Skin of body (tissue), 3 donors: ENCODE measurements at places on chromosomes 16 and 17. TPM values are rescaled to one million over a fixed set of nuclear protein-coding genes. Genes with fewer than 3 reads are reported as not detected.

GRCh38 chr17:63082952-63083351, 116.9 kb downstream of the TANC2 start:
- DNase-seq, result no peak

GRCh38 chr16:12531937-12532336, 271.8 kb downstream of the CPPED1 start:
- DNase-seq, result no peak

- no peak for DNase-seq
Observed at GRCh38 chr16:49027420-49027819, 254.2 kb downstream of the CBLN1 start.

GRCh38 chr16:85391769-85392583, 221.1 kb upstream of the GSE1 start:
- DNase-seq, result no peak

- DNase-seq, result peak; percentile 29
Observed at GRCh38 chr16:69444873-69445517, 20.6 kb downstream of the CYB5B start.

The KCNH6 gene
- total RNA-seq, result not detected

The OTOA gene
- total RNA-seq, result 0.10 TPM

GRCh38 chr16:81275795-81276194, 37.3 kb downstream of the BCO1 start:
- DNase-seq, result no peak

The KRTAP4-5 gene
- 1.3 TPM for total RNA-seq

The GIT1 gene
- total RNA-seq, result 13.3 TPM

DNA sequence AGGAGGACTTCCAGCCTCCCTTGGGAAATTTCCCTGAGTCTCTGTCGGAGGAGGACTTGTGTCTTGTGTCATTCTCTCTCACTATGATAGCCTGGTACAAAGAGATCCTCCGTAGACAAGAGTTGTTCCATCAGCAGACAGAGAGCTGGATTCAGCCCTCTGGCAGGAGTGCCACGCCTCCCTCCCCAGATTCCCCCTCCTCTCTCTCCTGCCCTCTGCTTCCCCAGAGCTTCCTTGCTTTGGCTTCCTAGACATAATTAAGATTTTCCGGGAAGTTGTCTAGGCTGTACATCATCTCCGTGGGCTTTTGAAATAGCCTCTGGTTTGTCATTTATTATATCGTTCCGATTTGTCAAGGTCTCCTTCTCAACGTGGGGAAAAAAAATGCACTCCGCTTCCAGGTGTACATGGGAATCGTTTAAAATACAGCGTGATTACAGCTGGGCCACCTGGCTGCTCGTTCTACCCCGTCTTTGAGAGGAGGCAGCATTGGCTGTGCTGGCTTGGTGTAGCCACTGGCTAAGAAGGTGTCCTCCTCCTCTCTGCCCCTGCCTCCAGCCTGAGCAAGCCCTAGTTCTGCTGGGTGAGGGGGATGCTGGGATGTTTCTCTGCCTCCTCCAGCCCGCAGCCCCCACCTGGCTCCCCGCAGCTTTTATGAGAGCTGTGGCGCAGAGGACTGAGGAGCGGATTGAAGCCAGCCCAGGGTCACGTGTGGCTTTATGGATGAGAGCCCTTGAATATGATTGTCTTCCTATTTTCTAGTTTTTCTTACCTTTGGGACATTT, 282.5 kb downstream of the SNX29 start:
- DNase-seq, result no peak

The CYTH1 gene
- total RNA-seq, result 32.6 TPM

DNA sequence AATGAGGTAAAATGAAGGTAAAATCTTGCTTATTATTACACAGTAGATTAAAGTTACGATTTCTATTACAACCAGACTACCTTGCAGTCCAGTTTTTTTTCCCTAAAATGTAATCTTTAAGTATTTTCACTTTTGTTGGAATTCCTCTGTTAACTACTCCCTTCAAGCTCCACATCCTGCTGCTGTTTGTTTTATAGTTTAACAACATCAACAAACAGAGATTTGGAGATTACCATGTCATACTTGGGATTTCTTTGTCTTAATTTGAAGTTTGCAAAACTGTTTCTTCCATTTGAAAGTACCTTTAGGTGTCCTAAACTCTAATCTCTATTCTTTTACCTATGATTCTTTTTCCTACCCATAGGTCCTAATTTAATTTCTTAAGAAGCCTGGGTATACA, 83.3 kb downstream of the ABHD15 start:
- no peak for DNase-seq

DNA sequence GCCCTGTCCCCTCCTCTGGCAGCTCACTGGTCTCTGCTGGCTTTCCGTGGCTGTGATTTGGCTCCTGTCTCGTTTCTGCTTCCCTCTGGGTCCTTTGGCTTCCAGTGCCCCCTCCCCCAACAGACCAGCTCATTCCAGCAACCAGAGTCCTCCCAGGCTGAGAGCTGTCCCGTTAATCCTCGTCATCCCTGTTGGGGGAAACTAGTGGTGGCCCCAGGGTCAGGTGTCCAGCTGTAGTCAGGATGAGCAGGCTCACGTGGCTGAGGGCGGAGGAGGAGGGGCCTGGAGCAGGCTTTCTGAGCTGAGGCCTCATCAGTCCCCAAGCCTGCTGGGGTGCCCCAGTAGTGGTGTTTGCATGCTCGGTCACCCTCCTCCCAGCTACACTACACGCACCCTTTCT, 10.7 kb upstream of the CBX4 start:
- no peak for DNase-seq

GRCh38 chr16:621526-622105, 9.2 kb upstream of the WFIKKN1 start:
- no peak for DNase-seq

The CHST6 gene
- 0.69 TPM for total RNA-seq

The RNF227 gene
- 9.3 TPM for total RNA-seq

The FCSK gene
- total RNA-seq, result 8.7 TPM

The SEC14L5 gene
- 0.49 TPM for total RNA-seq

The TNP2 gene
- not detected for total RNA-seq

GRCh38 chr17:38701504-38702165, 3.4 kb upstream of the MLLT6 start:
- no peak for DNase-seq

The TLCD2 gene
- total RNA-seq, result 4.6 TPM

GRCh38 chr17:6494239-6494941, 50.1 kb downstream of the PIMREG start:
- no peak for DNase-seq

The CCDC200 gene
- total RNA-seq, result not detected

DNA sequence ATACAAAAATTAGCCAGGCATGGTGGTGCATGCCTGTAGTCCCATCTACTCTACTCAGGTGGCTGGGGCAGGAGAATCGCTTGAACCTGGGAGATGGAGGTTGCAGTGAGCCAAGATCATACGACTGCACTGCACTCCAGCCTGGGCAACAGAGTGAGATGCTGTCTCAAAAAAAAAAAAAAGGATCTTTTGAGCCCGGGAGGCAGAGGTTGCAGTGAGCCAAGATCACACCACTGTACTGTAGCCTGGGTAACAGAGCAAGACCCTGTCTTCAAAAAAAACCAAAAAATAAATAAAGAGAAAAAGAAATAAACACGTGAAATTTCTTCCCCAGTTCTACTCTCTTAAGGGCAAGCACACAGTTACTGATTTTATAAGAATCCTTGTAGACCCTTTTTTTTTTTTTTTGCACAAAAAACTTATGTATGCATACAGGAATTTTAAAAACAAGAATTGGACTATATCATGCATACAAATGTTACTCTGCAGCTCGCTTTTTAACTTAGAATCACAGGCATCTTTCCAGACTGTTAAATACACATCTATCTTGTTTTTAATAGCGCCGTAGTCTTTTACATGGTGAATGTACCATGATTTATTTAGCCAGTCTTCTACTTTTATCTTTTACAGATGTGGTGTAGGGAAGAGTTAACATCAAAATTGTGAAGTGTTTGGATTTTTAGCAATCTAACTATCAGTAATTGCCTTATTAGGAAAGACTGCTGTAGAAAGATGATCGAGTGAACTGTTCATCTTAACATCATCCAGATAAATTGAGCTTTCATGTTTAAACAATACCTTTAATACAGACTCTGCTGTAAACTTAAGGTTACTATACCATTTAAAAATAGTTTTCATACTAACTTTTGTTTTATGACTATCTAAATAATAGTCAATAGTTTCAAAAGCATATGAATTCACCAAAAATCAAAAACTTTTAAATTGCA, 14.6 kb downstream of the CDH3 start:
- no peak for DNase-seq

DNA sequence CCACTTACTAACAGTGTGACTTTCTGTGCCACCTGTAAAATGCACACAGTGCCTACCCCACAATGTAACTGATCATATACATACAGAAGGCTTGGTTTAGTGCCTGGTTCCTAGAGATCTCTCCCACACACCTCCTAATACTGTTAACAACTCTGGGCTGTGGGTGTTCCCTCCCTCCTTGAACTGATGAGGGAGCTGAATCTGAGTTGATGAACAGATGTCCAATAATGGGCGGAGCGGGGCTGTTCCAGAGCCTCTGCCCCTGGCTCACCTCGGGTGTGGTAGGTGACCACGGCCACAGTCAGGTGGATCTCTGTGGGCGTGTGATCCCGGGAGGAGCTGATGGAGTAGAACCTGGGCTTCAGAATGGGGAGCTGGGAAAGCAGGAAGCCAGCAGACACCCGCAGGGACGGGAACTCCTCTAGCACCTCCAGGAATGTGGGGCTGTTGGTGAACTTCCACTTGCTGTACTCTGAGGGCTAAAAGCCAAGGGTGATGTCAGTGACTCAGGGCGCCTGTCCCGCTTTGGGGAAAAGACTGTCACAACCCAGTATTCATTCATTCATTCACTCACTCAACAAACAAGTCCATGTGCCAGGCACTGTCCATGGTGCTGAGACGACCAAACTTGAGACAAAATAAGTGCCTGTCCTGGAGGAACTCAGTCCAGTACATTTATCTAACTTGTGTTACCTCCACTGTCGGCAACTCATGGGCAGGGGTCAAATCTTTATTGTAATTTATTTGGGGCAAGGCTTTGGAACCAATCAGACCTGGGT, 37.6 kb downstream of the NOS2 start:
- no peak for DNase-seq

GRCh38 chr17:64063766-64064224, 43.4 kb upstream of the ICAM2 start:
- no peak for DNase-seq

The PFN1 gene
- total RNA-seq, result 160 TPM

DNA sequence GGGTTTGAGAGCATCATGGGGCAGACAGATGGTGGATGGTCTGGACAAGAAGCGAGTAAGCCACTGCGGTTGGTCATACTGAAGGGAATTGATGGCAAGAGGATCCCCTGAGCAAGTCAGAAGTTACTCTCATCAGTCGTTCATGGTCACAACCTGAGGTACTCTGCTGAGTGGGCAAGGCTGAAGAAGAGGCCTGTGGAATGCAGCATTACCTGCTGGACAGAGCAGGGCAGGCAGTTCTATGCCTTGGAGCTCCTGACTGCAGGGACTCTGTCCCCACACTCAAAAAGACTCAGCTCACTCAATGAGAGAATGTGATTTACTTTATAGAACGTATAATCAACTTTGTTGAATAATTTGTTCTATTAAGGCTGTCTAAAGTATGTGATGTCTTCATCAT, 28.3 kb downstream of the ALDH3A2 start:
- no peak for DNase-seq

The SGF29 gene
- 9.4 TPM for total RNA-seq

- DNase-seq, result no peak
Observed at GRCh38 chr16:48448841-48449481, 63.7 kb upstream of the SIAH1 start.

The CDH11 gene
- 102 TPM for total RNA-seq

The SEPTIN1 gene
- 0.69 TPM for total RNA-seq

The MMP28 gene
- 6.1 TPM for total RNA-seq

GRCh38 chr17:4585638-4585994, 1.3 kb downstream of the SMTNL2 start:
- DNase-seq, result no peak

The ZFHX3 gene
- 6.7 TPM for total RNA-seq

DNA sequence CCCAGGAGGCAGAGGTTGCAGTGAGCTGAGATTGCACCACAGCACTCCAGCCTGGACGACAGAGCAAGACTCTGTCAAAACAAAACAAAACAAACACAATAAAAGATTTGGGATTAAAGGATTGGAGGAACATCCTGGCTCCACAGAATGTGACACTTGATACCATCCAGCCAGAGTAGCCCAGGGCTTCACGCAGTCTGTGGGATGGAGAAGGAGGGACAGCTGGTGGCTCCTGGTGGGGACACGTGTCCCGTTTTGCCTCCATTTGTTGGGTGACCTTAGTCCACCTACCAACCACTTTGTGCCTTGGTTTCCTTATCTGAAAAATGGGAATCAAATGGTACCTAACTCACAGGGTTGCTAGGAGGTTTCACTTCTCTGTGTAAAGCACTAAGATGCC, 12.4 kb upstream of the CYB561 start:
- no peak for DNase-seq

DNA sequence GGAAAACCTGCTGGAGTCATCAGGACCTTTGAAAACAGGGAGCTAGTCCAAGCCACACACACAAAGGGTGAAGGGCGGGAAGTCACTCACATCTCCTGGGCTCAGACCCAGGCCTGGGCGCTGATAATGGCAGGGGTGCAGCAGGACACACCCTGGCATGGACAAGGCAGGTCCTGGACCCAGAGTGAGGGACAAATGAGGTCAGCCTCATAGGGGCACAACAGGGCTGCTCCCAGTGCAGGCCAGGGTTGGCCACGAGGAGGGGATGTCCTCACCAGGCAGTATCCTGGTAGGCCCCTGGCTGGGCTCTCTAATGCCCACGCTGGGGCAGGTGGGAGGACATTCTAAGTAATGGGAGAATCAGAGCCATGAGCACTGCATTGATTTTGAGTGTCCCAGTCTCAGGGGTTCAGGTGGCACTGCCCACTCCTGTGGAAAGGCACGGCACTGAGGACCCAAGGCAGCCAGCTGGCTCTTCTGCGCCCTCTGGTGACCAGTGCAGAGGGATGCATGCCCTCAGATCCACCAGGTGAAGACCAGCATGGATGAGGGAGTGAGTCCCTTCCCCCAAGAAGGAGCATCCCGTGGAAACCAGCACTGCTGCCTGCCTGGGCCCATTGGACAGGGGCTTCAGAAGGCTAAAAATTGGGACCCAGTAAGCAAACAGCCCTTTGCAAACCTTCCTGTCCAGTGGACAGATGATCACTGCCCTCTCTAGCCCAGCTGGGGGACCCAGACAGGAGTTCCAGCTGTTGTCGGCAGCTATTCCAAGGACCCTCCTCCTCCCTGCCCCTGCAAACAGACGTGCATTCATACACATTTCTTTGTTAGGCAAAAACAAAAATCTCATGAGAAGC, 23.4 kb upstream of the SREBF1 start:
- no peak for DNase-seq

GRCh38 chr16:84836234-84836647, 16.5 kb downstream of the CRISPLD2 start:
- DNase-seq, result peak; percentile 37
